ENCODE measurements at places on chromosomes 4 and X. TPM values are rescaled to one million over a fixed set of nuclear protein-coding genes. Genes with fewer than 3 reads are reported as not detected.

- no peak for DNase-seq
Observed at GRCh38 chr4:87069037-87069742, 134.4 kb downstream of the AFF1 start.

- no peak for DNase-seq
Observed at GRCh38 chr4:53194727-53195126, 171.1 kb downstream of the SCFD2 start.

DNA sequence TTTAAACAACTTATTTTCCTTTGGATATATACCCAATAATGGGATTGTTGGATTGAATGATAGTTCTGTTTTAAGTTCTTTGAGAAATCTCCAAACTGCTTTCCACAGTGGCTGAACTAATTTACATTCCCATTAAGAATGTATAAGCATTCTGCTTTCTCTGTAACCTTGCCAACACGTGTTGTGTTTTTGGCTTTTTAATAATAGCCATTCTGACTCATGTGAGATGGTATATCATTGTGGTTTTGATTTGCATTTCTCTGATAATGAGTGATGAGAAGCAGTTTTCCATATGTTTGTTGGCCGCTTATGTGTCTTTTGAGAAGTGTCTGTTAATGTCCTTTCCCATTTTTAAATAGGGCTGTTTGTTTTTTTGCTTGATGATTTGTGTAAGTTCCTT, 155.6 kb upstream of the PITX2 start:
- no peak for DNase-seq

DNA sequence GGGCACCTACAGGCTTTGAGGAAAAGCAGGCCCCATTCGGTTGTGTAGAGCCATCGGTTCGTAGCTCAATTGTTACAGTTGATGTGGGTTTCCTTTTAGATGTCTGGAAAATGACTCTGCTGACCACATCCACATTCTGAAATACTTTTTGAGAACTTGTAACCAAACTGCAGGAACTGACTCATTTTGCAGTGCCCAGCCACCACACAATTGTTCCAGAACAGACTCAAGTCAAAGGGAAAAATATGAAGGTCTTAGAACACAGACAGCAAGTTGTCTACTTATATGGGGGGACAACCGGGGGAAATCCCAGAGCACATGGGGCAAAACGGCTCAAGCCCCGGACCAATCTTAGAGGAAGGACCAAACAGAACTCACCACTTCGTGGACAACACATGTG, 557.6 kb upstream of the DIPK2B start:
- no peak for DNase-seq

GRCh38 chr4:26386386-26386785, 65.6 kb downstream of the RBPJ start:
- DNase-seq: no peak

GRCh38 chr4:114108869-114109268, 129.4 kb upstream of the ARSJ start:
- no peak for DNase-seq

DNA sequence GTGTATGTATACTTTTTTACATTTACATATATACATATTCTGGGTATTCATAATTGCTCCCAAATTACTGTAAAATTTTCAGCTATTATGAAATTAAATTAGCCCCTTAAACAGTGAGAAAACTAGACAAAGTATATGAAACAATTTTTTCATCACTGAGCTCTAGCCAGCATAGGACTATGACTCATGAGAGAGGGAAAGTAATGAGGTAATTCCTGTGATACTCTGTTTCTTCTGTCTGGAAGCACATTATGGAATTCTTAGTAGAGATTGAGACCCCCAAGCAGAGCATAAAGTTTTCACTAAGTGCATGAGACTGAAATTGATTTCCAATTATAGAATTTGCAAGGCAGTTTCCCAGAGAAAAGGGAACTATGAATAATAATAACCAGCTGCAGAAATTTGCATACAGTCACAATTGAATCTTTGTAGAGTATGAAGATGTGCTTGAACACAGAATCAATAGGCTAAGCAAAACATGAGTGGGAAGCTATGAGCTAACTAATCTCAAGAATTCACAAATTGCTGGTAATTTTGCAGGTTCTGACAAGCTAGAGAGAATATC, 779.3 kb downstream of the ARAP2 start:
- no peak for DNase-seq

DNA sequence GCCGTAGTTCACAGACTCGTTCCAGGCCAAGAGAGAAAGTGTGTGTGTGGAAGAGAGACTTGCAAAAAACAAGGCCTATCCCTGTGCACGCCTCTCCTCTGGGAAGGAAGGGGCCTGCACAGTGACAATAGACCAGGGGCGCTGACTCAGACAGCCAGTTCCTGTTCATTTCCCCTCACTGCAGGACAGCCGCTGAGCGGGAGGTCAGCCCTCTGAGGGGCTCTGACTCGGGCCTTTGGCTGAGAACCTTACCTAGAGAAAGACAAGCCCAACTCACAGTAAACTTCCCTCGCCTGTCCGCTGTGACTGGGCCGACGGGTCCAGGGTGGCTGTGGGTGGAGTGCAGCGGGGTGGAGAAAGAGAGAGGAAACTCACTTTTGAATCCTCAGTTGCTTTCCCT, 52.1 kb downstream of the RTL5 start:
- no peak for DNase-seq

- no peak for DNase-seq
Observed at GRCh38 chr4:56844802-56845580, 23.5 kb upstream of the SPINK2 start.

DNA sequence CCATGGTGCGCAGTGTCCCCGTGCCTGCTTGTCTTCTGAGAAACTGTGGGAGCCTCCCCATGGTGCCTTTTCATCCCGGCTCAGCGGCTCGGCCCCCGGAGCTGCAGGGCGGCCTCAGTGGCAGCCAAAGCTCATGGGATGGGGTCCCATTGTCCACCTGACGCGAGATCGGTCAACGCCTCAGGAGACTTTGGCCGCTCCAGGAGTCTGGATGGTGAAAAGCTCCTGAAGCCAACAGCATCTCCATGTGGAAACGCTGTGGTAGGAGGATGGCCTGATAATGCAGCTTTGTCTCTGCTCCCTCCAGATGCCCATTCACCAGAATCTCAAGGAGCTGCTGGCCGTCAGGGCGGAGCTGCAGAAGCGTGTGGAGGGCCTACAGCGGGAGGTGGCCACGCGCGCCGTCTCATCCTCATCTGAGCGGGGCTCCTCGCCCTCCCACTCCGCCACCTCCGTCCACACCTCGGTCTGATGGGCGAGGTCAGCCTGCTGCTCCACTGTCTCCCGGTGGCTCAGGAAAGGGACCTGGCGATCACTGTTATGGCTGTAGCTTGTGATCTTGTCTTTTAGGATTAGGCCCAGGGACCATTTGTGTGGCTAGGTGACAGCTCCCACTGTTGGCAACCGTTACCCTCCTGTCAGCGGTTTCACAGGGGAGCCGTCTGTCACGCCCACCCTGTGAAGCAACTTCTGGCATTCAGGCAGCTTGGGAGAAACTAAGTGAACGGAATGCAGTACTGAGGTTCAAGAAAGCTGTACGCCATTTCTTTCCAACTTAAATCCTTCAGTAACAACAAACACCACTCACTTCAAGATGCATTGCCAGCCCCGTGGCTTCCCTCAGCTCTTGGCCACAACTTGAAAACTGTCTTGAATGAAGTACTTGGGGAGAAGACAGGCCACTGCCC, 69.3 kb downstream of the MTMR1 start:
- no peak for DNase-seq

GRCh38 chr4:107757283-107757682, 37.2 kb upstream of the PAPSS1 start:
- no peak for DNase-seq

DNA sequence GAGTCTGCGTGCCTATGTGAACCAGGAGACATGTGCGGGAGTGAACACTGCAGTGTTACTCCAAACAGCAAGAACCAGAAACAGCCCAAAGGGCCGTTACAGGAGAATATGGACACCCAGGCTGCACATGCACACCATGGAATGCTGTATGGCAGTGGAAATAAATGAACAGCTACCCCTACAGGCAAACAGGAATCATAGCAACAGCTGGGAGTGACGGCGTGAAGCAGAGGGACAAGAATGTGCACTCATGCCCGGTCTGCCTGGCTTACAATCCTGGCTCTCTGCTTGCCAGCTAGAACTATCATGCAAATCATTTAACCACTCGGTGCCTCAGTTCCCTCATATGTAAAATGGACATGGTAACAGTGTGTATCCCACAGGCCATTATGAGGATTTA, 16.6 kb downstream of the GPKOW start:
- no peak for DNase-seq

DNA sequence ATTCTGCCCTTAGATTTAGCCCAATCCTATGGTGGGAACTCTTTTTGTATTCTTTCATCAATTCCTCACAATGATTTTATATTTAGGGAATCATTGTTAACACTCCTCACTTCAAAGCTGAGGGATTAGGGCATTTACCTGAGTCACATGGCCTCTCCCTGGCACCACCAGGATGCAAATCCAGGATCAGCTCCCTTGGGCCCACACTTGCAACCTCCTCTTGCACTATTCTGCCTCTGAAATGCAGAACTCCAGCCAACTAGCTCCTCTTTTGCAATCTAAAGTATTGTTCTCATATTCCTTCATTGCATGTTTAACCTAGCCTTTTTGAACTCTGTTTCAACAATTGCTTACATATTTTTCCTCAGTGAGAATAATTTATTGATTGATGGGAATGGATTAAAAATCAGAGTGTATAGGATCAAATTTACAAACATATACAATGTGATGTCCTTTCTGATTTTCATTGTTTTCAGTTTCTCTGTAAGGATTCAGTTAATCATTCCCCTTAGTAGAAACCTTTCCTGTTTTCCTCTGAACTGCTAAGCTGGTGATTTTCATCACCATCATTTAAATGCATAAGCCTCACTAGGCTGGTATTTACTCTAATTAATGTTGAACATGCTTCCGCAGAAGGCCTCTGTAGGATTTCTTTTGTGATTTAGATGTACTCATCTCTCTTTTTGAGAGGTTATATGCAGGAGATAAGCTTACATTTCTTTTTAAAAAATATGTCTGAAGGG, 3.3 kb upstream of the RELL1 start:
- no peak for DNase-seq

DNA sequence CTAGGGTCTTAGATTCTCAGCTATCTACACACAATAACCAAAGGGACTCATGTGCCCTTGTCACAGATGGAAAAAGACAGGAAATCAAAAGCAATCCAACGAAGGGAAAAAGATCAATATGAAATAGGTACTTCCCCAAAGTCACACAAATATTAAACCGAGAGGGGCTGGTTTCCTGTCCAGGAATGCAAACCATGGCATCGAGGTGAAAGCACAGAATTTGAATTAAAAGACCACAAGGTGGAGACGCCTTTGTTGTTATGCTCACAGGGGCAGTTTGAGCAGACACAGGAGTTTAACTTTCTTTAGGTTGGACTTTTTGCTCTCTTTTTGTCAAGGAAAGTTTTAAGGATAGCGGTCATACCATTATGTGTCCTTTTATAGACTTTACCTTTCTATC, 14.3 kb downstream of the H2BW1 start:
- no peak for DNase-seq

DNA sequence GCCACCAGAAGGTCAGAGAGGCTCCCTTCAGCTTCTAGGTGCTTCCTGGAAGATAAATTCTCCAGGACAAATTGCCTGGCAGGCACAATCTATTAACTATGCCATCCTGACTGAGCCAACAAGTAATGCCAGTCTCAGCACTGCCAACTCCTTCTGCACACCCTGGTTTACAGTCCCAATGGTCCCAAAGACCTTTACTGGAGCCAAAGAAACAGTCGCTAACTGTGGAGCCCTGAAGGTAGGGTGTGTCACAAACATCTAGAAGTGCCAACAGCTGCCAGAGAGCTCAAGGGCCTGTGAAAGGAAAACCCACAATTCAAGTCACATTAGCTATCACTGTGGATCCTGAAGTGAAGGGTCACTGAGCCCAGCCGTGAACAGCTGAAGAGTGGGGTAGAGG, 34.9 kb upstream of the CITED1 start:
- no peak for DNase-seq

GRCh38 chrX:18873189-18873791, 110.6 kb downstream of the PHKA2 start:
- DNase-seq: no peak

DNA sequence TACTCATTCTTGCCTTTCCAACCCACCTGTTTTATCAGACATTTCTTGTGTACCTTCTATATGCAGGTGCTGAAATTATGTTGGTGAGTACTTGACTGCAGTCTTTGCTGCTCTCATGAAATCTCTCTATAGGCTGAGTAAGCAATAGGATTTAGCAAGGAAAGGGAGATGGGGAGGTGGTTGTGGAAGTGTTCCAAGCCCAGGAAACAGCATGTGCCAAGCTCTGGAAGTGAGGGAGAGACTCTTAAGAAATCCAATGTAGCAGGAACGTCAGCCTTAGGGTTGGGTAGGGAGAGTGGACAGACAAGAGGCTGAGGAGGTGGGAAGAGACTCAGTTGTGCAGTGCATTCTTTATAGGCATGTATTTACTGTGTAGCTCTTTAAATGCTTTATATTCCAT, 5.6 kb downstream of the SEPTIN11 start:
- DNase-seq: no peak

DNA sequence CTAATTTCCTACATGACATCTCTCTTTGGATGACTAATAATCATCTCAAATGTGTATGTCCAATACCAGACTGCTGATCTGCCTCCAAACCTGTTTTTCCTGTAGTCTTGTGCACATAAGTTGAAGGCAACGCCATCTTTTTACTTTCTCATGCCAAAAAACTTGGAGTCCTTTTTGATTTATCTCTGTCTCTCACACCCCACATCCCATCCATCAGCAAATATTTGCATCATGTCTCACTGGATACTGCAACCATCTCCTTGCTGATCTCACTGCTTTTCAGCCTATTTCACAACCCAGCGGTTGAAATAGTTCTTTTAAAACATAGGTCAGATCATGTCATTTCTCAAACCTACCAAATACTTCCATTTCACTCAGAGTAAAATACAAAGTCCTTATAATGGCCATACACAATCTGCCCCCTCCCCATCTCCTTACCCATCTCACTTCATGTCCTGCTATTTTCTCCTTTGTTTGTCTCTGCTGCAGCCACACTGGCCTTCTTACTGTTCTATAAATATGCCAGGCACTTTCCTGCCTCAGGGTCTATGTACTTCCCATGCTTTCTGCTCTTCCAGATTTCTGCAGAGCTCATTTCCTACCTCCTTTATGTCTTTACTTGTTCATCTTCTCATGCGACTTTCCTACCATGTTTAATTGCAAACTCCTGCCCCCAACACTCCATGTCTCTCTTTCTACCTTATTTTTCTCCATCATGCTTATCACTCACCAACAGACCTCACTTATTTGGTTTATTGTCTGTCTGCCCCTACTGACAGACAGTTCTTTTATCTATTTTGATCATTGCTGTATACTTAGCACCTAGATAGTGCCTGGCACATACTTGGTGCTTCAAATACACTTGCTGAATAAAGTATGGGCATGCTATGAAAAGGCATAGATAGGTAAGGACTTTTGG, 98.8 kb downstream of the ANXA3 start:
- DNase-seq: no peak

DNAAF6 gene
- not detected for total RNA-seq

NPY5R gene
- not detected for total RNA-seq

ALAS2 gene
- 0.39 TPM for total RNA-seq

XG gene
- total RNA-seq: not detected

FGD1 gene
- total RNA-seq: not detected

KIT gene
- not detected for total RNA-seq

HERC5 gene
- total RNA-seq: 4.8 TPM
